GM10248 (cell line): ENCODE measurements at places on chromosomes 4 and X.

DNA sequence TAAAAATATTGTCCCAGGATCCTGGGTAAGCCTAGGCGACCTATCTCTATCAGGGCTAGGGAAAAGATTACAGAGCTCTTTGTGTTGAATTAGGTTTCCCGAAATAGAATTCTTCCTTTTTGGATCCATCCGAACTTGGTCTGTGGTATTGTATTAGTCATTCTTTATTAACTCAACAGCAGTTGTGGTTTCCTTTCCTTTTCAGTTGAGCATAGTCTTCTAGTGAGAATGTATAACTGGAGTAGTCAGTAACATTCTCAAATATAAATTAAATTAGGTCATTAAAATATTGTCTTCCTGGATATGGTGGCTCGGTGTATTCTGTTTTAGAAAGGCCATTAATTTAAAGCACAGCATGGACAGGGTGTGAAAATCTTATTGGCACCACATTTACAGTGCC is 520.4 kb downstream of the NLGN4X start:
- DNase-seq, result no peak

GRCh38 chrX:153830640-153831428 is 490 bp upstream of the PDZD4 start:
- peak; percentile 10 for DNase-seq

GRCh38 chrX:9730752-9731151 is 34.9 kb downstream of the GPR143 start:
- DNase-seq, result no peak

DNA sequence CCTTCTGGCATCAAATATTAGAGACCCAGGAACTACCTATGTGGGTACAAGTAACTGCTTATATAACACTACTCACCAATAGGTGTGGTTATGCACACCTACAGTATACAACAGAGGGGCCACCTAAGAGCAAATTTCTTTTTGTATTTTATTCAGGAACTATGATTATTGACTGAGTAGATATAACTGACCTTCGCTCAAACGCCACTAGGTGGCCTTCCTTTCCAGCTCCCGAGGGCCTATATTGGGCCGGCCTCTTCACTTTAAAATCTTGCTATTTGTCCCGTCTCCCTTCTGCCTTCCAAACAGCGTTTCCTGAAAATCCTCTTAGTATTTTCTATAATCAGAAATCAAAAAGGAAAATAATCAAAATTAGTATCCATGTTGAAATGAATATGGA is 19.9 kb upstream of the PABPC5 start:
- no peak for DNase-seq

DNA sequence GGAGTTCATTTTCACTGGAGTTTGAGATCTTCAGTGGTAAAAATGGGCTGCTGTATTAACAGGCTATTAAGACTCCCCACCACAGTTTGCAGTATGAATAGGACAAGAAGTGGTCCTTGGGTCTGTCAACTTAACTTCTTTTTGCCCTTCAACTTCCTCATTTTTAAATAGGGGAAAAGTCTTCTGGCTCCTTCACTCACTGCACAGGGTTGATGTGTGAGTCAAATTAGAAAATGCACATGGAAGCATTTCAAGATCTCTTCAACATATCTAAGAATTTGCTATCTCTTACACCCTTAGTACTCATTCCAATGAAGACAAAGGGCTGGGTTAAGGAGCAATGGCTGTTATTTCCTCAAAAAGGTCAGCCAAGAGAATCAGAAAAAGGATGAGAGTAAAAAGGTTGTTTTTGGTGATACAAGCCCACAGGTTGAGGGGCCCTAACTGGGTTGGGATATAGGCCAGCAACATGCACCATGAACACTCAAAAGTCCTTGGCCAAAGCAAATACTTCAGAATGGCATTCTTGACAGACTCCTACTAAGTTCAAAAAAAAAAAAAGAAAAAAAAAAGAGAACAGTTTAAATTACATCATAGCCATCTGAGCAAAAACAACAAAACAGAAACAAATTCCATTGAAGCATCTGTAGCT is 13.4 kb downstream of the PDE5A start:
- DNase-seq, result no peak

GRCh38 chr4:109012286-109012880 is 249.5 kb upstream of the ETNPPL start:
- no peak for DNase-seq

DNA sequence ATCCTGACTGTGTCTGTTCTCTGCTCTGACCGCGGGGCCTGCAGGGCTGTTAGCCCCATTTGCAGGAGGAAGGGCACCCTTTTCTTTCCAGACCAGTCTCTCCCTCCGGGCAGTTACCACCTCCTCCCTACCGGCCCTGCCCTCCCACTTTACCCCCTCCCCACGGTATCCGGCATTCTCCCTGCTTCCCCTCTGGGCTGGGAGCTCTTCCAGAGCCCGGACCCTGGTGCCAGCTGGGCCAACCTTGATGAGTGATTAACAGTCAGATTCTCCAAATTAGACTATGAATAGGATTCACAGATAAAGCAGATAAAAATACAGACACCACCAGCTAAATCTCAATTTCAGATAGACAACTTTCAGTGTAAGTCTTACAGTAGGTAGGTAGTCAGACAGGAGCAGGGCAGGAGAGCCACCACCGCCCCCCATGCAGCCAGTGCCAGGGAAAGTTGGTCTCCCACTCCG is 23.4 kb upstream of the WFS1 start:
- no peak for DNase-seq

GRCh38 chrX:40092808-40093435 is 4.8 kb downstream of the BCOR start:
- DNase-seq, result no peak

DNA sequence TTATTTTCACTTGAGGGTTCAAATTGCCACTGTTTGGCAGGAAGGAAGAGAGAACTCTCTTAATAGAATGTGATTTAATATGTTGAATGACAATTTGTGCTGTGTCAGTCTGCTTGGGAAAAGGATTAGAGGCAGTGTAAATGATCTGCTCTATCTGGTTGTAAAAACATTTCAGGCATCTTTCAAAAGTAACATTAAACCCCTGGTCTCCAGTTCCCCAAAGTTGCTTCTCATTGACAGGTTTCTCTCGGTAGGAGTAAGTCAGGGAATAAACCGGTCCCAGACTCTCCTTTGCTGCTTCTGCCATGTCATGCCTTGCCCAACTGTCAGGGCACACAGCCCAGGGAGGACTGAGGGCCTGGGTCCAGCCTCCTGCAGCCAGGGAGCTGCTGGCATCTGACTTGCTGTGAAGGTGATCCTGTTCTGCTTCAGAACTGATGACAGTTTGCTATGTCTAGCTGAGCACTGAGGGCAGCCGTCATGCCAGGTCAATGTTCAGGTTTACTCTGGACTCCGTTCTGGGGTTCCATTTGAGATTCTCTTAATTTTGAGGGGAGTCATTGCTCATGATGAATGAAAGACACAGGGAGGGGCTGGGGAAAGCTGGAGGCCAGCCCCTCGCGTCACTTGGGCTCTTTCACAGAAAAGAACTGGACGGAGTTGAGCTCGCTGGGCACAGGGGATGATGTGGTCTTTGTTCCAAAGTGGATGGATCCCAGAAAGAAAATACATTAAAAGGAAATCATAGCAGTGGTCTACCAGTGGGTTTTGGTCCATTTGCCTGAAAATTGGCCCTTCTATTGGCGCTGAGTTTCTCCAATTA is 312.4 kb downstream of the ARHGAP10 start:
- no peak for DNase-seq

GRCh38 chr4:101649790-101650515 is 140.6 kb upstream of the BANK1 start:
- no peak for DNase-seq

DNA sequence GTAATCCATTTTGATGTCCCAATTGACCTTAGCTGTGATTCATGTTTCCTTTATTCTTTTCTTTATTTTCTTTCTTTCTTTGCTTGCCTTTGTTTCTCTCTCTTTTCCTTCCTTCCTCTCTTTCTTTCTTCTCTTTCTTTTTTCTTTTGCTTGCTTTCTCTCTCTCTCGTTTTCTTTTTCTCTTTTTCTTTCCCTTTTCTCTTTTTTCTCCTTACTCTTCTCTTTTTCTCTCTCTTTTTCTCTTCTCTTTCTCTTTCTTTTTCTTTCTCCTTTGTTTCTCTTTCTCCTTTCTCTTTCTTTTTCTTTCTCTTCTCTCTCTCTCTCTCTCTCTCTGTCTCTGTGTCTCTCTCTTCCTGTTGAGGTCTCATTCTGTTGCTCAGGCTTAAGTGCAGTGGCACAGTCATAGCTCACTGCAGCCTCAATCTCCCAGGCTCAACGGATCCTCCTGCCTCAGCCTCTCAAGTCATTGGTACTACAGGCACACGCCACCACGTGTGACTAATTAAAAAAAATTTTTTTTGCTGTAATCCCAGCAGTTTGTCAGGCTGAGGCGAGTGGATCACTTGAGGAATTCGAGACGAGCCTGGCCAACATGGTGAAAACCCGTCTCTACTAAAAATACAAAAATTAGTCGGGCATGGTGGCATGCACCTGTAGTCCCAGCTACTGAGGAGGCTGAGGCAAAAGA is 8.0 kb upstream of the DHRSX start:
- DNase-seq, result no peak

DNA sequence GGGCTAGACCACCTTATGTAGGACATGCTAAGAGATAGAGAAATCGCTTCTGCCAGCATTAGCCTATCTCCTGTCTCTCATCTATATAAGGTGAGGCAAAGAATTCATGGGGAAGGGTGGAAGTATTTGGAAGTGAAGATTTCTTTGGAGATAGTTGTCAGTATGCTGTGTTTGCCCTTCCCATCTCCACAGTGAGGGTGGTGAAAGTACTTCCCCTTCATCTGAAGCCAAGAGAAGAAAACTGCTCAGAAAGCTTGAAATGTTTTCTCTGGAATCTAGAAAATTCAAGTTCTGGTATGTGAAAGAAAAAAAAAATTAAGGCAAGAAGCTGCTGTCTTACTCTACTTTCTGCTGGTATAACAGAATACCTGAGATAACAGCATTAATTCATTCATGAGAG is 12.3 kb upstream of the ADH5 start:
- DNase-seq, result no peak

- no peak for DNase-seq
These were observed 47.6 kb upstream of the NEUROG2 start for GRCh38 chr4:112563431-112564200.

DNA sequence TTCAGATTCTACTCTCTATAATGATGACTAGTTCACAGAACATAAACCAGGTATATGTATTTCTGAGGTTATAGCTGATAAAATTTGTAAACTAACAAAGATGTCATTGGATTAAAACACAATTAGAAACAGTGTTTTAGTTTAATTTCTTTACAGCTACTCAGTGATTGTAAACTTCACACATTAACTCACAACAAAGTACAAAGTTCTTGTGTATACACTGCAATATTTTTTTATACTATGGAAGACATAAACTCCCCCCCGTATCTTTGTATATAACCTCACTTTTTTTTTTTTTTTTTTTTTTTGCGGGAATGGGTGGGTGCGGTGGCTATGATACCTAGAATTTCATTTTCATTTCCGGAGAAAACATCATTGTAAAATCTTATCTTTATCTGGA is 1043.2 kb downstream of the PCDH18 start:
- DNase-seq, result no peak

DNA sequence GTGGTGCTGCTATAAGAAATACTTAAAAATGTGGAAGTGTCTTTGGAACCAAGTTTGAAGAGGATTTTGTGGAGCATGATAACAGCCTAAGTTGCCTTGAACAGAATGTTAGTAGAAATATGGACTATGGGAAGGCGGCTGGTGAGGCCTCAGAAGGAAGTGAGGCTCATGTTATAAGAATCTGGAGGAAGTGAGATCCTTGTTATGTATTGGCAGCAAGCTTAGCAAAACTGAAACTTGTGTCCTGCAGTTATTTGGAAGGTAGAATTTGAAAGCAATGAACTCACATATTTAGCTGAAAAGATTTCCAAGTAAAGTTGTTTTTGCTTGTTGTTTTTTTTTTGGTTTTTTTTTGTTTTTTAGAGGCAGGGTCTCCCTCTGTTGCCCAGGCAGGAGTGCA is 13.6 kb upstream of the MED14 start:
- no peak for DNase-seq

GRCh38 chr4:173513651-173514050 is 16.4 kb downstream of the HAND2 start:
- no peak for DNase-seq

- DNase-seq, result no peak
These were observed 7.0 kb downstream of the FGFRL1 start for GRCh38 chr4:1018147-1019020.

- no peak for DNase-seq
These were observed 267.2 kb downstream of the FBXO8 start for GRCh38 chr4:174016251-174016650.

GRCh38 chrX:133085785-133086184 is 11.1 kb downstream of the USP26 start:
- no peak for DNase-seq

GRCh38 chr4:87932718-87933141 is 42.8 kb upstream of the SPP1 start:
- DNase-seq, result no peak

GRCh38 chrX:121851033-121851432 is 803.6 kb downstream of the GLUD2 start:
- no peak for DNase-seq

DNA sequence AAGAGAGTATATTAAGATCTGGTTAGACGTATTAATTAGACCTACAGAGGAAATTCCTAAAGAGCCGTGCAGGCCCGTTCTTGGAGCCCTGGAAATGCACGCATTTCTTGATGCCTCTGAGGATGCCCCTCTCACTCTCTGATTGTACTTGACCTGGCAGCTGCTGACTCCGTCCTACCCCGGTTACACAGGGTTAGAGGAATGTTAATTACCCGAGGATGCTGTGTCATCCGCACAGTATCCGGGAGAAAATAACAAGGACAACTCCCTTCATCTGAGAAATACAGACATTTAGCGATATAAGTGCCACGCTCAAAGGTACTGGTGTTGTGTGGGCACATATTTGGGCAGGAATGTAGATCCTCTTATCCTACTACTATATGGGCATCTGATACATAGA is 404.6 kb upstream of the FAT1 start:
- no peak for DNase-seq

- DNase-seq, result no peak
These were observed 453.1 kb downstream of the CCSER1 start for GRCh38 chr4:90580326-90580725.

- DNase-seq, result no peak
These were observed 36.3 kb downstream of the SNCA start for GRCh38 chr4:89800527-89801103.

- no peak for DNase-seq
These were observed 76.9 kb upstream of the PPARGC1A start for GRCh38 chr4:23966725-23967124.

DNA sequence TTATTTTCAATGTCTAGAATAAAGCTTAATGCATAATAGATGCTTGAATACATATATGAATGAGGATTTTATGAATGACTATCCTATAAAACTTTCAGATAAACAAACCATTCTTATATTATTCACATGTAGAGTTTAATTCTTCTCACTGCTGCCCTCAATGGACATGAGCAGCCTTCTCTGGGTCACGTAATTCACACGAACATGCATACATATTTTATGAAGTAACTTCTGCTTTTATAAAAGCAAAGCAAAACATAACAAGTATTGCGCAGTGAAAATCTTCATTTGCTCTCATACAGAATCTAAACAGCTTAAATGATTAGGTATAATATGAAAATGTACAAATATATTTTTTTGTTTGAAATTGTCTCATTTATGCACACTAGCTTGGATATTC is 116.7 kb downstream of the TMA16 start:
- no peak for DNase-seq
